ENCODE measurements at places on chromosomes 3 and 15.

GRCh38 chr3:64686446-64686908 lies 1.3 kb downstream of the ADAMTS9 start:
- peak; percentile 59 for DNase-seq

GRCh38 chr15:90883976-90884718 lies at the start of gene FES:
FES (plus strand) TSS chr15:90884504; CDS start chr15:90885046, 542 bp downstream.
- DNase-seq = no peak

DNA sequence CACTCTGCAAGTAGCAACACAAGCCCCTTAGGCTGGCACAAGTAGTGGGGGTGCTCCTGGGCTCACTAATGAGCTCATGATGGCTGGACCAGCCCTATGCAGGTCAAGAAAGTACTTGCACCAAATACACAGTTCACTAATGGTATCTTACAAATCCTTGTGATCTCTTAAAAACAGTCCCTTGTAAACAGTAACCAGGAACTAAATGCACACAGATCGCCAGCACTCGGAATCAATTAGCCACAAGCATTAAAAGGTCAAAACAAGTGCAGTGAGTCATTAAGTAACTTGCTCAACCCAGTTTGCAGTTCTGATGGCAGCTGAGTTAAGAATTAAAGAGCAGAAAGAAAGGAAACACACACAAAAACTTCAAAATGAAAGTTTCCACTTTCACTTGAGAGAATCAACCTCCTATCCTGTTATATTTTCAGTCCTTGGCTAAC lies 43.2 kb downstream of the ARHGEF3 start:
- DNase-seq = no peak

GRCh38 chr3:100602506-100603444 lies 6.6 kb upstream of the ADGRG7 start:
- DNase-seq = no peak

DNA sequence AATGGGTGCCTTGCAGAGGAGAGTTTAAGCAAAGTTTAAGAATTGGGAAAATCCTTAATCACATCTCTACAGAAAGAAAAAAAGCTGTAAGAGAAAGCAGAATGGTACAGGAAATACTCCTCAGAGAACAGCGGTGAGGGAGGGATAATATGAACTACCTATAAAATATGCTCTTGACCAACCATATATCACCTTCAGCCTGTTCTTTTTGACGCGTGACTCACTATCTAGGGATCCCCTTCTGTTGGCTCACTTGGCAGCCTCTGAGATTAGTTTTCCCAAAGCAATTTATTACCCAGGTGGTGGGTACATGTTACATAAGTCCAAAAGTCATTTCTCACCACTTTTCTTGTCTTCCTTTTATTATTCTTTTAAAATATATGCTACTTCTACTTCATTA lies 97.7 kb downstream of the CNTN6 start:
- DNase-seq = no peak

DNA sequence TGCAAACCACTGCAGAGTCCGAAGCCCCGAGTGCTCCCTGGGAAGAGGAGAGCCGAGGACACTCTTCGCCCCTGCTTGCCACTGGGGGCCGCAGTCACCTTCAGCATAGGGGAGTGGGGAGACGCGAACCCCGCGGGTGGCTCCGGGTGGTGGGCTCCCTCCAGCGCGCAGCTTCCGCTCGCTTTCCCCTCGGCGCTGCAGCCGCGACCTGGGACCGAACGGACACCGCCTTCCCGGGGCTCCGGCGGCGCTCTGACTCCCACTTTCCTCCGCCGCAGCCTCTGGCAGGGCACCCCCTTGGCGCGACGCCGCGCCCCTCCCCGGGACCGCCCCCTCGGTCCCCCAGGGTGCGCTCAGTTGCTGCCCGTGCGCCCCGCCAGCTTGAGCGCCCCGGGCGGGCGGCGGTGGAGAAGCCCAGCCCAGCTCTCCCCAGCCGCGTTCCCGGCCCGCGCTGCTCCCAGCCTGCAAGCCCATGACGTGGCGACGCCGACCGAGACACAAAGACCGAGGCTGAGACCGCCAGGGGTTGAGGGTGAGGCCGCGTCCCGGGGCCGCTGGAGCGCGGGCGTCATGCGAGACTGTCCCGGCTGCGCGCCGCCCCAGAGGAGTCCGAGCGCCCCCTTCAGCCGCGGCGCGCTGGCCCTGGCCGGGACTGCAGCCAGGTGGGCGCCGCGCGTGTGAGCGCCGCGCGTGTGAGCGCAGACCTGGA lies at the start of gene MINAR1:
TSS of gene MINAR1 (plus strand) at position 701 of the 709 bp plus-strand sequence. CDS start 23,812 bp downstream, outside the sequence.
- peak; percentile 12 for DNase-seq

DNA sequence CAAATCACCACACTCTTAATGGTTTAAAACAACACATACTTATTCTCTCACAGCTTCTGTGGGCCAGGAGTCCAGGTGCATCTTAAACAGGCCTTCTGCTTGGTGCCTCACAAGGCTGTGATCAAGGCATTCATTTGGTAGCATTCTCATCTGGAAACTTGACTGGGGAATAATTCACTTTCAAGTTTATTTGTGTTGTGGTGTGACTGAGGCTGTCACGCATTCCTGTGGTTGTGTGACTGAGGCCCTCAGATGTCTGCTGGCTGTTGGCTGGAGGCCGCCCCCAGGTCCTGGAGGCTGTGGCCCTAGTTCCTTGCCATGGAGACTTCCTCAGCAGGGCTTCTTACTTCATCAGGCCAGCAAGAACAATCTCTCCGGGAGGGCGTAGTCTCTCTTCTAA lies 16.9 kb upstream of the FAM3D start:
- DNase-seq = no peak

- DNase-seq = peak; percentile 47
Measured at GRCh38 chr15:29571792-29572431, 250.4 kb downstream of the TJP1 start.

DNA sequence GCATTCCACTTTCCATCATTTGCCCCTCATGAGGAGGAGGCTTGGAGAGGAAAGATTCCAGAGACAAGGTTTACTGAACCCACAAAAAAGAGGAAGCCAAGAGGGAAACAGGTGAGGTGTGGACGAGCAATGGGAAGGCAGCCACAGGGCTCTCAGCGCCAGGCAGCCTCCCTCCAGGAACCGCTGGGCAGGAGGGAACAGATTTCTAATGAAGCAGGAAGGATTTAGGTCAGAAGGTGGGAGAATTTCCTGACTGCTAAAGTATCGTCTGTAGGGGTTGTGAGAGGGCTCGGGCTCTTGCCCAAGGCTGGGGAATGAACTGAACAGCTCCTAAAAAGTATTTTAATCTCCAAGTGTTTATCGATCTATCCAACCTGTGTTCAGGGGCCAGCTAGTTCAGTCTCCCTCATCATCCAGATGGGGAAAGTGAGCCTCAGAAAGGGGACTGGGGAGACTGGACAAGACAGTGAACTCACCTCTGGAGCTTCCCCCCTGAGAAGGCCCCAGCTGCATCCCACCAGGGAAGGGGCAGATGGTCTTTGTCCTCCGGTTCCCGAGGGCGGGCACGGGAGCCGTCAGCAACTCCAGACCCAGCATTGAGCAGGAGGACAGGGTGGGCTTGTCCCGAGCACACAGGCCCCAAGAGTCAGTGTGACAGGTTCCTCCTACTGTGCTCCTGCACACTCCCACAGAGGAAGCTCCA lies 10.5 kb downstream of the LOXL1 start:
- DNase-seq = no peak

GRCh38 chr15:55937040-55937439 lies 56.4 kb downstream of the NEDD4 start:
- no peak for DNase-seq

DNA sequence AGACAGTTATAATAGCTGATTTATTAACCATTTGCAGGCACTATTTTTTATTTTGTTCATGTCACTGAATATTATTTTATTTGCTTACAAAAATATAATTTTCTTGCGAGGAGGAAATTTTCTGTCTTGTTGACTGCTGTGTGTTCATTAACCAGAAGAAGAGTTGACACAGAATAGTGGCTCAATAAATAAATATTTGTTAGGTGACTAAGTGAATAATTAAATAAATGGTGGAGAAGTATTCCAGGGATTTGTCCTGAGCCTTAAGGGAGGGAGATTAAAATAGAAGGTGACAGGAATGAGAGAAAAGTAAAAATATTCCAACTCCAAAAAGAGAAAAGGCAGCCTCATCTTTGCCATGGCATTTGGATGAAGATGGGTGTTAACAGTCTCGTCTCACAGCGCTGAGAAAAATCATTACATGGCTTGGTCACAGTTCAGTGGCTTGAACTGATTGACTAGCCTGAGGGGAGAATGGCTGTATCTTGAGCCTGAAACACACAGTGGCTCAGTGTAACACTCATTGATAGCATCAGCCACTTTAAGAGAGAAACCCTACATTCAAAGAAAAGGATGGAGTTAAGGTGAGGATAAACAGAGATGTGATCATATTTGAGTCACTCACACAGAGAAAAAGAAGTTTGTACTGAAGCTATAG lies 449.9 kb upstream of the NAALADL2 start:
- DNase-seq = no peak

DNA sequence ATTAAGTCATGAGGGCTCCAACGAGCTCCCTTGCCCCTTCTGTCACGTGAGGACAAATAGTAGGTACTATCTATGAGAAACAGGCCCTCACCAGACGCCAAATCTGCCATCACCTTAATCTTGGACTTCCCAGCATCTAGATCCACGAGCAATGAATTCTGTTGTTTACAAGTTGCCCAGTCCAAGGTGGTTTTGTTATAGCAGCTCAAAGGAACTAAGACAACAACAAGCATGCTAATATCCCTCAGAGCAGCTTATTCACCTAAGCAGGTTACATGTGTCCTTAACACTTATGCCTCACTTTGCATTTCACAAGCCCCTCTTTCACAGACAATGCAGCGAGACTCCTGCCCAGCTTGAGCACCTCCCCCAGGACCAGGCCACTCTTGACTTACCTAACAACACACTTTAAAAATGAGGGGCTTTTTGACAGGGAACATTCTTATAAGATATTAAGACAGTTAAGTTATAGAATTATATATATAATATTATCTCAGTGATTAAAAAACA lies 219.5 kb downstream of the PLCH1 start:
- no peak for DNase-seq

GRCh38 chr3:51559411-51559888 lies 20.9 kb downstream of the RAD54L2 start:
- DNase-seq = no peak

DNA sequence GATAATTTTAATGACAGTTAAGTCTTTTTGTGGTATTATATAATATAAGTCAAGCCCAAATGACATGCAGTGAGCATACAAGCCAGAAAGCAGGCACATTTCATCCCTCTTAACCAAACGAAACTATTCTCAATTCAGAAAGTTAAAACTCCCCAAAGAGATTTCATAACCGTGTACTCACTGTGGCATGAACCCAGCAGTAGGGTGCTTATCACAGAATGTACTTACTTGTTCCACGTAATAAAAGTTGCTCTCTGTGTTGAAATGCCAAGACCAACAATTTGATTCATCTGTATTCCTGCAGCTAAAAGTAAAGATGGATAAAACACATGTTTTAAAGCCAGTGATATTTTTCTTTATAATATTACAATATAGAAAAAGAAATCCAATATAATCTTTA lies 12.1 kb downstream of the GK5 start:
- no peak for DNase-seq

GRCh38 chr3:64520334-64520733 lies 167.5 kb downstream of the ADAMTS9 start:
- no peak for DNase-seq

GRCh38 chr3:173380681-173381080 lies 16.9 kb upstream of the NLGN1 start:
- no peak for DNase-seq

GRCh38 chr3:23244324-23245041 lies 41.4 kb downstream of the UBE2E2 start:
- no peak for DNase-seq

DNA sequence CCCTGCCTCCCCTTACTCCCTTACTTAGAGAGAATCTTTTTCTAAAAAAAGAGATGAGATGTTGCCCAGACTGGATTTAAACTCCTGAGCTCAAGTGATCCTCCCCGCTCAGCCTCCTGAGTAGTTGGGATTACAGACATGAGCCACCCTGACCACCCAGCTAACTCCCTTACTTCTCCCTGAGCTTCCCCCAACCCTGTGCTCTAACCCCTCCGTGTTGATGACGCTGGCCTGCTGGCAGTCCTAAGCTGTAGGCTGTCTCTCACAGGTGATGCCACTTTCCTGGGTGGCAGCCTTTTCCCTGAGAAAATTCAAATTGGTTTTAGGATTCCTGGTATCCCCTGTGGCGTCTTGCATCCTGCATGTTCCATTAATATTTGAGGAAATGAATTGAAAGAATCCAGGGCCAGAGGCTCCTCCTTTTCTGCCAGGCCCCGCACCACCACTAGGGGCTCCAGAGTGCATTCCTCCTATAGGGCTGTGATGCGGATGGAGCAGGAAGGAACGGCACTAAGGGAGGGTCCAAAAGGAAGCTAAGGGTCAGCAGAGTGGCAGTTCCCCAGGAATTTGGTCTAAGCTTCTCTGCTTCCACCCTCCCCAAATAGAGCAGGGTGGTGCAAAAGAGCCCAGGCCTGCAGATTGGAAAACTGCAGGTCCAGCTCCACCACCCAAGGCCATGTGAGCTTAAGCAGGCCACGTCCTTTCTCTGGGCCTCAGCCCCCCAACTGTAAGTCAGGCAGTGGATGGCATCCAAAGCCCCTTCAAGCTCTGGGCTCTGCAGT lies 101.1 kb downstream of the DAPK2 start:
- peak; percentile 93 for DNase-seq

GRCh38 chr3:122415762-122416654 lies at the start of gene WDR5B:
WDR5B (minus strand) TSS chr3:122416062; CDS start chr3:122415528, 534 bp downstream.
- peak; percentile 98 for DNase-seq

- no peak for DNase-seq
Measured at GRCh38 chr3:54780336-54780735, 147.5 kb downstream of the LRTM1 start.

GRCh38 chr15:63573533-63573932 lies 23.7 kb upstream of the FBXL22 start:
- DNase-seq = no peak

- no peak for DNase-seq
Measured at GRCh38 chr3:192060160-192060781, 599.3 kb downstream of the PYDC2 start.

DNA sequence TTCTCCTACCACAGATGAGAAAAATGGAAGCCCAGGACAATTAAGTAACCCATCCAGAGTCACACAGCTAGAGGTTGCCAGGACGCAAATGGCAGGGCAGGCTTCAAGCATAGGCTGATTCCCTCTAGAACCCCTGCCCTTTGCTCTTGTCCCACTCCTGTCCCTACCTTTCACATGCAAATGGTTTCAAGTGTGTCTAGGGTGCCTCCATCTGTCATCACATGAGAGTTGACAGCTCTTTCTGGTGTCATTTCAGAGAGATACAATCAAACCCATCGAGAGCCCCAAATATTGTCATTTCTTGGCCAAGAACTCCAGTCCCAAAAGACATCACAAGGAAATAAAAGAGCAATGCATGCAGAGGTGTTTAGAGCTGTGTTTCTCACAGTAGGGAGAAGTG lies 23.7 kb downstream of the CCDC12 start:
- no peak for DNase-seq

DNA sequence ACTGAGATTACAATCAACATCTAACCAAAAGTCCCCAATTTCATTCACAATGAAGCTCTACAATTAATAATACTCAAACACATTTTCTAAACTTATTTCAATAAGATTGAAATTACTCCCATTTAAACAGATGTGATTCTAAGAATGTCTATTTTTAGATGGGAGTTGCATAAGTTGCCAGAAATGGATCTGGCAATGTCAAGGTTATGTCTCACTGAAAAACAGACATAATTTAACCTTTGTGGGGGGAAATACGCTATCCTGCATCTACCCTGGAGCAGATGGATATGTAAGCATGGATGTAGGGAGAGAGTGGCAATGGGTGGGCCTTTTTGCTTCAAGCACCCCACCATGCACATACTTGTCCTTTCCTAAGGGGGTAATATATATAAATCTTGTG lies 6.7 kb upstream of the EIF1B start:
- no peak for DNase-seq
